ENCODE measurements at places on chromosomes 2 and 18.

- no peak for DNase-seq
Observed at GRCh38 chr2:230821261-230821990, 43.3 kb upstream of the ITM2C start.

GRCh38 chr2:191298306-191298705 is 53.1 kb downstream of the MYO1B start:
- no peak for DNase-seq

DNA sequence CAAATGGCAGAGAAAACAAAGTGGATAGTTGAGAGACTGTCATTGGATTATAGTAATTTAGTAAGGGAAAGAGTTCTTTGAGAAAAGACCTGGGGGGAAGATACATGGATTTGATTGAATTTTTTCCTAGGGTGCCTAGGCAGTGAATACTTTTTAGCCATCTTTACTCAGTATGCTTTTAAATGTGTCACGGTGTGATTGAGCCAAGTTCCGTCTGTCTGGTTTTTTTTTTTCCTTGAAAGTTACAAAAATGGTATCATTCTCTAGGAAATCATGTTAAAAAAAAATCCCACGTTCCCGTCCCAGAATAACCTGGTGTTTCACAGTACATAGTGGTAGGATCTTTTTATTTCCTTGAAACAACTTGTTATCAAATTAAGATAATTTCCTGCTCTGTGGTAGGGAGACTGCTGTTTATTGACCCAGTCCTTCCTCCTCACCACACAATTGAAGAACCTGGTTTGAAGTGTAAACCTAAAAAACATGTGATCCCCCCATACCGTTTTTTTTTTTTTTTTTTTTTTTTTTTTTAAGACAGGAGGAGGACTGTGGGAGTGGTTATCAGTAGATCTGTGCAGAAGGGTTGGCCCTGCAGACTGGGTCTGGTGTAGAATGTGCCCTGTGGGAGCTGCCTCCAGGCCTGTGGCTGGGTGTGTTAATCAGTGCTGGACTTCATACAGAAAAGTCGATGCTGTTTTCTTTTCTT is 55.1 kb downstream of the DGKD start:
- DNase-seq, result no peak

DNA sequence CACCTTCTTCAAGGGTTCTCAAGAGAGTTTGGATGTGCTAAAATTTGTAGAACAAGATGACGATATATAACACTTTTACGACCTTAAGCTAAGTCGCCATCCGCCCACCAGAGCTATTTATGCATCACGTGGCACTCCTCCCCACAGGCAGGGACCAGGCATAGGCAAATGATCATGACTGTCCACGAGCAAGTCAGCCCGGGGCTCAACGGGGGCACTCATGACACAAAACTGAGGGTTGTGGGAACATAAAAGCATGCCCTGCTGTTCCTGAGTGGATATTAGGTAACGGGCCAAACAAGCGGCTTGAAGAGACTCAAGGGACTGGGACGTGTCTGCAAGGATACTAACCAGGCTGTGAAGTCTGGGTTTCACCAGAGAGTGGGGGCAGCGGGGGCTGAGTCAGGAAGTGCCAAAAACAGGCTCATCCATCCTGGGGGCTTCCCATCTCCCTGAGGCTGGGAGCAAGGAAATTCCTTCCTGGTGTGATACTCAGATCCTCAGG is 58.1 kb downstream of the FAM178B start:
- DNase-seq, result no peak

- DNase-seq, result no peak
Observed at GRCh38 chr2:167761465-167762136, 485.8 kb downstream of the STK39 start.

Data from GM10248 (cell line).